ENCODE measurements at places on chromosomes 16 and 17.

DNA sequence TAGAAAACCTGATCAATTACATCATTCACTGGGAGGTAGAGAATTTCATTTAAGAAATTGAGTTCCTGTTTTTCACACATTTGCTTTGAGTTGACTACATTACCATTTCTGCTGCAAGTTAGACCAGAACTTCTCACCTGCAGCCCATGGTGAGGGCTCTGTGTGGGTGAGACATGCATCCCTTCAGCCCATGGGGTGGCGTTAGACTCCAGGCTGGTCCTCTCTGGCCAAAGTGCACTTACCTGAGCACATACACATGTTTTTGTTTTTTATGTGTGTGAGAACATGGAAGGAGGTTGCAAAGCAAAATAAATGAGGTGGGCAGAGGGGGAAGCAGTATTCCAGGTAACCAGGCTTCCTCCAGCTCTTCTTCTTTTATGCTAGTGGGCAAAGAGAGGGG, 470.2 kb downstream of the PMP22 start:
- no peak for DNase-seq

DNA sequence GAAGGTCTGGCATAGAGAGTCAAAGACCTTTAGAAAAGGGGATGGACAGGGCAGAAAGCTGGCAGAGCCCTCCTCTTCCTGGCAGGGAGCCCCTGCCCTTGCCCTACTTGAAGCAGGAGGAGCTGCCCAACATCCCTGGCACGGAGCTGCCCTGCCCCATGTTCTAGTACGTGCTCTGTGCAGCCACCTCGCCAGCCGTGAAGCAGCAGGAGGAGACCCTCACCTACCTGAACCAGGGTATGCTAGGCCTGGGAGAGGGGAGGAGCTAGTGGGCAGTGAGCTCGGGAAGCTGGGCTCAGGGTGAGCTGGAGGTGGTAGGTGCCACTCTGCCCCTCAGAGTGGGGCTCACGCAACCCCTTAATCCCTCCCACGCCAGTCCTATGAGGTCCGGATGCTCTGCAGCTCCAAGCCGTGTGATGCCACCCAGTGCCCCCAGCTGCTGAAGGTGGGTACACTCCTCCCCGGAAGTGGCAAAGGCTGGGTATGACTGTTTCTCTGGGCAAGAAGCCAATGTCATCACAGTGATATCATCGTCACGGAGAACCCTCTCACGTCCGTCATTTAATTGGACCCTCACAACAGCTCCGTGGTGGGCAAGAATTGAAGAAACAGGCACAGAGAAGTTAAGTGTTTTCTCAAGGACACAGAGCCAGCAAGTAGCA, 12.7 kb upstream of the STAC2 start:
- no peak for DNase-seq

- DNase-seq, result no peak
Measured at GRCh38 chr16:23356941-23357340, 54.8 kb downstream of the SCNN1B start.

DNA sequence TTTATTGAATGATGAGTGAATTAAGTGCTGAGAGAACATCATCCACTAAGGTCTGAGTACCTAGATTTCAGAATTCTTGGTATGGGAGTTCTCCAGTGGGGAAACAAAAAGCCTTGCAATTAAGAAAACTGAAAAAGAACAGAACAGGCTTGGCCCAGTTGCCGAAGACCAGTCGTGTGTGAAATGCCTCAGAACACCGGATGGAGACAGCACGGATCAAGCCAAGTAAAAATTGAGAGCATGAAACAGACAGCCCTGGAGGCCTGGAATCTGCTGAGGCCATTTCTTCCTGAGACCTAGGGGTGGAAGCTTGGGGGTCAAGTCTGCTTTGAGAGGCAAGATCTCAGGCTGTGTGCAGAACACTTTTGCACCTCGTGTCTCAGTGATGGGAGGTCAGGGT, 43.3 kb downstream of the GRIN2A start:
- DNase-seq, result no peak

DNA sequence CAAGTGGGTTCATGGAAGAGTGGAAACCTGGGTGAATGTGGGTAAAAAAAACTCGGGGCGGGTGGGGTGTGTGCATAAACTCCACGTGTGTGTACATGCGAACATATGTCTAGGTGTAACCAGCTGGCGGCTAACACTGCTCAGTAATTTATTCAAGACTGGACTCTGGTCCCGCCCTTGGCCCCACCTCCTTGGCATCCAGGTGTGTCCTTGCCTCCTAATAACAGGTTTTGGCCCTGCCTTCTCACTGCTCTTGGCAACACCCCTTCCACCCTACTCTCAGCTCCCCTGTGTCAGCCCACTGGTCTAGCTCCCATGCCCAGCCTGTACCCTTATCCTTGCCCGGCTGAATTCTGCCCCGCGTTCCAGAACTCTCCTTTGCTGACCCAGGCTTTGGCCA, 8.3 kb downstream of the FLII start:
- no peak for DNase-seq

GRCh38 chr16:16817196-16817595, 438.3 kb downstream of the NPIPA7 start:
- no peak for DNase-seq

- no peak for DNase-seq
Measured at GRCh38 chr16:23013484-23013883, 135.8 kb downstream of the USP31 start.

GRCh38 chr17:3771140-3771539, 29.8 kb downstream of the ITGAE start:
- DNase-seq, result no peak

- DNase-seq, result no peak
Measured at GRCh38 chr17:44859701-44860100, 12.0 kb downstream of the HIGD1B start.

- no peak for DNase-seq
Measured at GRCh38 chr17:69323806-69324205, 3.1 kb downstream of the ABCA5 start.

Measured in cardiac muscle cell (in vitro differentiated cells and primary cell).